ENCODE measurements at places on chromosomes 3 and 15. TPM values are rescaled to one million over a fixed set of nuclear protein-coding genes. Genes with fewer than 3 reads are reported as not detected.

- no peak for DNase-seq
Measured at GRCh38 chr3:156670077-156670476, 4.3 kb upstream of the TIPARP start.

DNA sequence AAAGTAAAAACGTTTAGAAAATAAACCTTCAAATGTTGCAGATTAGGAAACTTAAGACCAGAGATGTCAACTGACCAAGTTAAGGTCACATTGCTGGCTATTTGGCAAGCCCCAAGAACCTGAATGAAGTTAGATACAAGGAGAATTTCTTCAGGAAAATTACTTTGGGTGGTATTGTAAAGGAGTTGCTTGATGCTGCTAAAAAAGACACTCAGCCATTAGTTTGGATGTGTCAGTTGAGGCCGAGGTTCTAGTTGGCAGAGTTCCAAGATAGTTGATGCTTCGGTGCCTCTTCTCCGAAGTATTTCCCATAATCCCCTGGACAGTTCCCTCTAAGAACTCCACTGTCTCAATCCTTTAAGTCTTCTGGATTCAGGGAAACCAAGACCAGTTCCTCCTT lies 24.3 kb downstream of the SIAH2 start:
- no peak for DNase-seq

GRCh38 chr3:178434206-178434805 lies 101.9 kb upstream of the KCNMB2 start:
- peak; percentile 57 for DNase-seq

- DNase-seq: peak; percentile 82
Measured at GRCh38 chr3:178826435-178827123, 245.0 kb downstream of the ZMAT3 start.

- DNase-seq: peak; percentile 42
Measured at GRCh38 chr3:20056725-20057611, 16.7 kb downstream of the KAT2B start.

- DNase-seq: no peak
Measured at GRCh38 chr3:101842935-101843330, 6.4 kb upstream of the NFKBIZ start.

- peak; percentile 58 for DNase-seq
Measured at GRCh38 chr15:60590935-60591495, 112.1 kb upstream of the ICE2 start.

DNA sequence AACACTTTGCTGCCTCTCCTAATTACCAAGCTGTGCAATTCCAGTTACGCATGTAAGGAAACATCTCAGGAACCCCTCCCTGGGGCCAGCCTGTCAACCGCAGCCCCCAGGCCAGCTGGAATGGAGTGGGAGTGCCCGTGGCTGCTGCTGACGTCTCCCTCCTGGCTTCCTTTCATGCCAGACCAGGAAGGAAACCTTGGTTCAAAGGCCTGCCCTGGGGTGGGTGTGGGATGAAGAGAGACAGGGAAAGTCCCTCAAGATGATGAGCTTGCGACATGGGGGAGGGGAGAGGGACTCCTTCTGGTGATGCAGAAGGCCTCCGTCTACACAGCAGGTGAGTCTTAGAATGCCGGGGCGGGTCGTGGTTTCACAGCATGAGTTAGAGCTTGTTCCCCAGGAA lies 11.4 kb upstream of the CYP11A1 start:
- DNase-seq: peak; percentile 25

DNA sequence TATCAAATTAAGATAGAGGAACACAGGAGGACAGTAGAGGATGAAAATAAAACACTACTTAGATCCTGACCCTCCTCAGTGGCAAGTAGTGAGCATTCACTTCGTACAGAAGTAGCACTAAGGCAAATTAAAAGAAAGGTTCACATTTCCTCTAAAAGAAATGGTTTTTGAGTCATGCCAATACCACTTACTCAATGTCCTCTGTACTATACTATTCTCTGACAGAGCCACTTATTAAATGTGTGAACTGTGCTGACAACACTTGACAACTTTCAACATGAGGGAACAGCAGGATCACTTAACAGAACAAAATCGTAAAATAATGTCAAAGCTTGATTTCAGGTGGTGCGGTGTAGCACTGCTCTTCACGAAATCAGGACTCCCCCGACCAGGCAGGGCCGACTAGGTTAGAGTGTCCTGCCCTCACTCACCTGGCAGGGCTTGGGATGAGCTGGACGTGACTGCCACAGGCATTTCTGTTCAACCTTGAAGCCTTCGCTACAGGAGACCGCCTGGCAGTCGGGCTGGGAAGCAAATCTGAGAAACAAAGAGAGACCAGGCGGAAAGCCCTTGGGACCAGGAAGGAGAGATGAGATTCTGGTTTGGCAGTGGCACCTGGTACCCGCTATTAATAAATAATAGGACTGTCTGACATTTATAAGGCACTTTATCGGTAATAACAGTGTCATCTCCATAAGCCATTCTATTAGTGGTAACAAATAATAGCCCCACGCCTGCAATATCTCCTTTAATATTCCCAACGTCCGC lies 611 bp upstream of the SLC27A2 start:
- no peak for DNase-seq

GRCh38 chr15:41857316-41857715 lies 18.7 kb downstream of the PLA2G4B start:
- DNase-seq: no peak

DNA sequence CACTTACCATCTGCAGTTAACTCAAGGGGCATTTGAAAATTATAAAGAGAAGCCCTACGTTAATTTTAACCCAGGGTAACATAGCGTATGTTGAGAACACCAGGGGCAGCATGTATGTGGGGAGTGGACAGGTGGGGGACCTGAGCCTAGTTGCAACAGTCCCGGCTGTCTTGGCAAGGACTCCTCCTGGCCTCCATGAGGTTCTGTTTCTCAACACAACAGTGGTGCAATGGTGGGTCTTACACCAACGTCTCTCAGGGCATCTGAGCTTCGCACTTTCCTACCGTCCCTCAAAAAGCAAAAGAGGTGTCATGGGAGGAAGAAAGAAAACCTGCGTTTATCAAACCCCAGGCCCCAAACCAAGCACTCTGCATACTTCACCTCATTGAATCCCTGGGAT lies 50.6 kb downstream of the MGLL start:
- no peak for DNase-seq

DNA sequence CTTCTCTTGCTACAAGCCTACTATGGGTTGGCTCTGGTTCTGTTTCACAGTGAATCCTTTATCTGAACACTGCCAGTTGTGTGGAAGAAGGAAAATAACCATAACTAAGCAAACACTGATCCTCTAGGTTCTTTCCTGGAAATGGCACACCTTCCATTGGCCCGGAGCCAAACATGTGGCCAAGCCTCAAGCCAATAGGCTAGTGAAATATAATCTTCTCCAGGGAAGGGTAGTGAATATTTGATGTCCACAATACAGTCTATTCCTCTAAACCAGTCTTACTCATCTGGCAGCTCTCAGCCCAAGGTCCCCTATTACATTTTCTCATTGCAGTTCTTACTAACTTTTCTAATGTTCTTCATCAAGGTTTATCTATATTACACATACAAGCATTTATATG lies 921.3 kb downstream of the TUSC7 start:
- peak; percentile 25 for DNase-seq

DNA sequence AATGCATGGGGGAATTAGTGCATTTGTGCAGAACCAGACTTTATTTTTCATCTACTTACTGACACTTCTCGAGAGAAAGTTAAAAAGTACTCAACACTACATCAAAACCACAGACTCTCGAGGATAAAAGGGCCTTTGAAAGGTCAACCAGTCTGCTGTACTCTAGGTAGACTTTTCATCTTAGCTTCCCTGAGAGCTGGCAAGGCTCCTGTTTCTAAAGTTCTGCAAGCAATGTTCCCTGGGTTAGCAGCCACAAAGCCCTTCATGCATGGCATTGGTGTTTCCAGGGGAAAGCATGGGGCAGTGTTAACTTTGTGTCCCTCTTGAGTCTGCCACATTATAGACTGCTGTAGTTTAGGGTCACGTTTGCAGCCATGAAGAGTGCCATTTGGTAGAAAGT lies 106.4 kb upstream of the PFN2 start:
- no peak for DNase-seq

DNA sequence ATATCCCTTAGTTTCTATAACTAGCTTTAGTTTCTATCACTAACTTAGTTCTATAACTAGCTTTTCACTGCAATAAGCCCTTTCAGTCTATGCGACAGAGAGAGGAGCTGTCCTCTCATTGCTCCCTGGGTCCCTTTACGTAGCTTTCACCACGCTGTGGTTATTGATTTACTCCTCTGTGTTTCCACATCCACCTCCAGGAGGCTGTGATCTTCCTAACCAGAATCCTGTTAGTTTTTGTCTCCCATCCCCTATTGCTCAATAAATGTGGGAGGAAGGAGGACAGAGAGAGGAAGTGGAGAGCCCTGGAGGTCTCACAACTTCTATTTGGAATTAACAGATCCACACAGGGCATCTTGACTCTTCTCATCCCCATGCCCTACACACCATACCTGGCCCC lies 1036.1 kb downstream of the MCTP2 start:
- peak; percentile 24 for DNase-seq

DNA sequence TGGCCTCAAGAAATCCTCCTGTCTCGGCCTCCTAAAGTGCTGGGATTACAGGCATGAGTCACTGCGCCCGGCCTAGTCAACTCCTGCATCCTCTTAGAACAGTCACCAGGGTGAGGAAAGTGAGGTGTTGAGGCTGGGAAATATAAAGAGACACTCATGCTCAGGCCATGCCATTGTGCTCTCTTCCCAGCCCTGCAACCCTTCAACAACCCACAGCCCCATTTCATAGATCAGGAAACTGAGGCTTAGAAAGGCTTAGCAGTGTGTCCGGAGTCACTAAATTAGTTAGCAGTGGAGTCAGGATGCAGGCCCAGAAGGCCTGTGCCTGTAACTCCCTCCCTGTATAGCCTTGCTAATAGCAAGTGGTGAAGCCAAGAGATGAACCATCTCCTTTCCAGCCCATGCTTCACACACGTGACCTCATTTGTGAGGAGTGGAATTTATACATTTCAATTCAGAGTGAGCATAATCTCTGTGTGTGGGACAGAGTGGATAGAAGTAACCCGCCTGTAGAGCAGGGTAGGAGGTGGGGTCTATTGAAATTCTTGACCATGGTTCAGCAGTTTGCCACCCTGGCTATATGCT lies 51.7 kb upstream of the USP3 start:
- peak; percentile 76 for DNase-seq

- no peak for DNase-seq
Measured at GRCh38 chr3:15367059-15367458, 34.7 kb upstream of the SH3BP5 start.

DNA sequence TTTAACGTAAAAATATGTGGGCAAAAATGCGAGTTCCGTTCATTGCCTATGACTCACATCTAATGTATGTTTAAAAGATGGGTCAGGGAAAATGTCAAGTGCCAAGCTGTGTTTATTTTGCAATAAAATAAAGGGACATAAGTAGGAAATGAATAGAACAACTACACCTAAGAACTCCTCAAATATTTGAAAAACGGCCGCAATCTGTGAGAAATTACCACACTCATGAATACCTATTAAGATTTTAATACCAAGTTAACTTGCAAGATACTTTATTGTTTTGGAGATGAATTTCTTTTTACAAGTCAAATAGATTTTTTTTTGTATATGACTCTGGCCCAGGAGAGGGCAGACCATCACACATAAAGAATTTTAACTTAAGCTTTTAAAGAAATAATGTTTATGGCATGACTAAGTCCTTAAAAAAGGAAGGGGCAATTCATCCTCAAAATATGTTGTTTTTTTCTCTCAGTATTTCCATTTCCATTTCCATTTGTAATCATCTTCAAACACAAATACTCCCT lies 152.7 kb downstream of the SUCNR1 start:
- DNase-seq: peak; percentile 69

- no peak for DNase-seq
Measured at GRCh38 chr3:99031778-99032177, 130.3 kb upstream of the DCBLD2 start.

Gene PIGBOS1
- polyA plus RNA-seq: 11.5 TPM

Gene TLE3
- polyA plus RNA-seq: 34.1 TPM

Gene PCLAF
- 58.3 TPM for polyA plus RNA-seq

Gene CTXN2
- polyA plus RNA-seq: not detected

Gene CILP
- polyA plus RNA-seq: 10.7 TPM

Gene GOLGA6L10
- polyA plus RNA-seq: 0.71 TPM

Gene TMC3
- polyA plus RNA-seq: 0.04 TPM

Gene REC114
- polyA plus RNA-seq: not detected

Gene CLRN1
- 0.42 TPM for polyA plus RNA-seq

Gene AADACL2
- polyA plus RNA-seq: not detected

All from muscle of leg (tissue), 16 donors.